Fibroblast of the aortic adventitia (primary cell): ENCODE measurements at places on chromosomes 4 and X. TPM values are rescaled to one million over a fixed set of nuclear protein-coding genes. Genes with fewer than 3 reads are reported as not detected.
A peak's percentile ranks its signal among the peaks of the same experiment; 100 is the strongest.

ABCG2 gene
- 0.90 and 7.0 TPM in 2 replicates for total RNA-seq

CYSLTR1 gene
- 1.3 TPM in 1 of 2 replicates, not detected in the other for total RNA-seq

CNKSR2 gene
- total RNA-seq: 0.99 and 4.7 TPM in 2 replicates

BMP3 gene
- total RNA-seq: 0.18 TPM in 1 of 2 replicates, not detected in the other

BEX5 gene
- 0.09 TPM in 1 of 2 replicates, not detected in the other for total RNA-seq

DCAF4L1 gene
- 0.09 and 0.25 TPM in 2 replicates for total RNA-seq

PNMA6A gene
- total RNA-seq: 1.3 and 14.9 TPM in 2 replicates

- DNase-seq: peak; percentile 11
These were observed 537.0 kb upstream of the DIAPH2 start for GRCh38 chrX:96147681-96148080.

DNA sequence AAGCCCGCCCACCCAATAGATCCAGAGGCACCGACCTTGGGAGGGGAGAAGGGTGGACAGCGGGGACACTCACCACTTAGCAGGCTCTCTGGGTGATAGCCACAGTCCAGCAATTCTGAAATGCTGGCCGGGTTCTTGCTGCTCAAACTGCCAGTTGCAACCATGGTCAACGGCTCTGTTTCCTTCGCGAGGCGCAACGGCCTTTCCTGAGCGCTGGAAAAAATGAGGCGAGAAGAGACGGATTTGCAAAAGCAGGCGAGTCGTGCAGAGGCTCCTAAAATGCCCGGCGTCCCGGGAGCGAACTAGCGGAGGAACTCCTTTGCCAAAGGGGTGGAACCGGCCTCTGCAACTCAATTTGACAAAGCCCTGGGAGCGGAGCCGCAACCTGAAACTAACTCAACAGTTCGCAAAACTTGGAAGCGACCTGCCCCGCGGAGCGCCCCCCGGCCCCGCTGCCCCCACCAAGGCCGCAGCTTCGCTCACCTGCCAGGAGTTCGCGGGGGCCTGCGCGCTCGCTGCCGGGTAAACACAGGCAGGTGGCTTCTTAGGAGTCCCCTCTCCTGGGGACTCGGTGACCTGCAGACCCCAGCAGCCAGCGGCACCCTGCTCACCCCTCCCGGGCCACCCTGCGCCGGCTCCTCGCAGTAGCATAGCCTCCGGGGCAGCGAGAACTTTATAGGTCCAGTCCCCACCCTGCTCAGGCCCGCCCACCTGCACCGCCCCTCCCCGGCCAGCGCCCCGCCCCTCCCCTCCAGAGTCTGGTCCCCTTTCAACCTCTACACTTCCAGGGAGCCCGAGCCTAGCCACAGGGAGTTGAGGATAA, at the start of gene DDIT4L:
Gene DDIT4L (minus strand): TSS at position 649 of the 823 bp plus-strand sequence. CDS start 485 bp downstream, at position 164.
- peak; percentile 64 for DNase-seq

DNA sequence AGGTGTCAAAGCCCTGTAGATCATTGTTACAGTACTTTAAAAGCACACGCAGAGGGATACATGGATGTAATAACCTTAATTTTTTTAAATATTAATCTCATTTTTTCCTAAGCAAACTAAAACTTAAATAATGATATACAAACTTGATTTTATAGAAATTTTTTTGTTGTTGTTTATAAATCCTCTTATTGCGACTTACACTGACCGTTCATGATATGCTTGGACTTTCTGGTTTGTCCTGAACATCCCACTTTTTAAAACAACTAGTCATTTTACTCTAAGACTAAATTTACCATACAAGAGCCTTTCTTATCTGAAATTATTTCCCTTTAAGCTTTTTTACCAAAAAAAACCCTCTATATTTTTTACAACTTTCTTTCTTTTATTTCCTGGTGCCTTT, 2106.0 kb downstream of the PCDH7 start:
- no peak for DNase-seq

DNA sequence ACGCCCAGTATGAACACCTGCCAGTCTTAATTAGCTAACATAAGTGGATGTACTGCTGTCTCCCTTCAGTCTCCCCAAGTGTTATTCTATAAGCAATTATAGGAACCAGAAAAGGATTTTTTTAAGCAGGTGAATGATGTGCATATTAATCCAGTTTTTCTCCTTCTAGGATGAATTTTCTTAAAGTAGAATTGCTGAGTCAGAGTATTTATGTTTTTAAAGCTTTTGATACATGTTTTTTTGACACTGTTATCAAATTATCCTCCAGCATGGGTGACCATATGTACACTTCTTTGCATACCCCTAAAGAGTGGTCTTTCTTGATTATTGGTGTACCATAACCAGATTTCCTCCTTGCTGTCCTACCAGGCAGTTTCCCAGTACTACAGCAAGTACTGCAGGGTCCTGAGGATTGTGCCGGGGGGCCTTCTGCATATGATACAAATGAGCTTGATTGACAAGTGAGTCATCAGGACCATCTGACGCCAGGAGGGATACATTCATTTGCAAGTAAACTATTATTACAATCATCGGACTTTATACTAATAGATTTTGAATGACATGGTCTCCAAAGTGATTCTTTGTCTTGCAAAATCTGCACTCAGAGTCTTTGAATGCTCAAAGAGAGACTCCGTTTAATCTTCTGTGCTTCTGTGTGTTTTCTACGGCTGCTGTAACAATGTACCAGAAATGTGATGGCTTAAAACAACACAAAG, 10.7 kb upstream of the PCYT1B start:
- no peak for DNase-seq
